ENCODE measurements at places on chromosomes 7 and 10. TPM values are rescaled to one million over a fixed set of nuclear protein-coding genes. Genes with fewer than 3 reads are reported as not detected.

- H3K27ac ChIP-seq, result no peak overlapping the region
- H3K4me1 ChIP-seq, result no peaks in the 10 kb centered on the region
- H3K36me3 ChIP-seq, result no peaks in the 10 kb centered on the region
- no peak for DNase-seq
- peaks cover 9% of the 10 kb centered on the region for H3K27me3 ChIP-seq
These were observed 54.7 kb upstream of the EBF3 start for GRCh38 chr10:130018730-130019185.

GRCh38 chr7:140153666-140154161 is 23.1 kb downstream of the KDM7A start:
- no peak for DNase-seq
- no peaks in the 10 kb centered on the region for H3K27me3 ChIP-seq
- H3K27ac ChIP-seq, result no peak overlapping the region
- peaks cover 41% of the 10 kb centered on the region for H3K4me1 ChIP-seq
- no peak overlapping the region for H3K4me3 ChIP-seq

RBP3 gene
- not detected for total RNA-seq

DNA sequence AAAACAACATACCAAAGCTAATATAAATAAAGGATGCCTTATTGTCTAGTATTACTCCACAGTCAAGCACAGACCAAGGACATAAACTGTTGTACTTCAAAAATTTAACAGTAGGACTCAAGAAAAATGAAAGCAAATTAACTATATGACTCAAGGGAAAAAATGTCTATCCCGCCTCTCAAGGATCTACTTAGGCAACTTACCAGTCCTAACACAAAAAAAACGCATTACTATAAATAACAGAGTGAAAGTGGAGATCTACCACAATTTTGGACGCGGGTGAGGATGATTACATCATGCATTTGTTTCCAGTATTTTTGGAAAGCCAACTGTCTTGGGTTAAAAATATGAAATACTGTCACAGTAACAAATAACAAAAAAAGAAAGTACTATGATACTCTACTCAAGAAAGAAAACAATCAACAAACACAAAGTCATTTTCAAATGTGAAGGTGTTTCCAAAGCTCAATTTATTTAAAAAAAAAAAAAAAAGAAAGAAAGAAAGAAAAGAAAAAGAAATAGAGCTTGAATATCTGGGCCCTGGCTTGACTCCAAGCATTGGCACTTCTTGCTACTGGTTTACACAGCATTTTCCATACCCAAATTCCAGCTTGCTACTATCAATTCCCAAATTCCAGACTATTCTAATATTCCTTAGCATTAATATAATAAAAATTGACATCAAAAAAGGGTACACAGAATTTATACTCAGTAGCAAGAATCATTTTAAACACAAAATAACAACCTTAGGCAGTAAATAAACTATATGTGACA is 99.4 kb downstream of the RSU1 start:
- no peaks in the 10 kb centered on the region for H3K4me1 ChIP-seq
- no peak overlapping the region for H3K27ac ChIP-seq
- peaks cover 14% of the 10 kb centered on the region for H3K36me3 ChIP-seq

GRCh38 chr10:34834274-34834673 is 19.2 kb upstream of the PARD3 start:
- DNase-seq, result no peak
- peaks cover 4% of the 10 kb centered on the region for H3K4me1 ChIP-seq
- H3K36me3 ChIP-seq, result no peaks in the 10 kb centered on the region
- no peak overlapping the region for H3K4me3 ChIP-seq
- no peaks in the 10 kb centered on the region for H3K27me3 ChIP-seq

DNA sequence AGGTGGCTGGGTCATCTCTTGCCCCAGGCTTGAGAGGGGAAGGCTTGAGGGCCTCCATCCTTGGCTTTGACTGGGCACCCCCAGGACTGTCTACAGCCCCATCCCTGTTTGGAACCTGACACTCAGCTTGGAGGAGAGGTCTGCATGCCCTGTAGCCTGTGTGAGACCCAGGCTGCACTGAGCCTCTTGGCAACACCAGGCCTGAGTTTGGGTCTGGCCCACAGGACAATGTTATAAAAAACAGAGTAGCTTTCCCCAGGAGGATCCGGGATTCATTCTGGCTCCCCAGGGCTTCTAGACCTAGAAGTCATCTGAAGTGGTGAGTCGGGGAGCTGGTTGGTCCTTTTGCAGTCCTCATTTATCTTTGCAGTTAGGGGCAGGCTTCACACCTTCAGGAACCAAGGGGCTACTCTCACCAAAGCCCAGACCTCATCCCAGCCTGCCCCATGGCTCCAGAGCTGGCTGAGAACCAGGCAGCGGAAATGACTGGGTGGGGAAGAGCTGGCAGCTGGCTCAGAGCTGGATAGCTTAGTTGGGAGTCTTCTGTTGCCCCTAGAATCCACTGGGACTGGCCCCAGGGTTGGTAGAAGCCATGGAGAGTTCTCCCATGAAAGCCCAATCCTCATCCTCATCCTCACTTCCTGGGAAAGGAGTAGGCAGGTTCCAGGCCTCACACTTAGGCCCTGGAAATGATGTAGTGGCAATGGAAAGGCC is 68.8 kb downstream of the ADCYAP1R1 start:
- H3K27me3 ChIP-seq, result peaks cover 42% of the 10 kb centered on the region
- H3K4me1 ChIP-seq, result no peaks in the 10 kb centered on the region

DNA sequence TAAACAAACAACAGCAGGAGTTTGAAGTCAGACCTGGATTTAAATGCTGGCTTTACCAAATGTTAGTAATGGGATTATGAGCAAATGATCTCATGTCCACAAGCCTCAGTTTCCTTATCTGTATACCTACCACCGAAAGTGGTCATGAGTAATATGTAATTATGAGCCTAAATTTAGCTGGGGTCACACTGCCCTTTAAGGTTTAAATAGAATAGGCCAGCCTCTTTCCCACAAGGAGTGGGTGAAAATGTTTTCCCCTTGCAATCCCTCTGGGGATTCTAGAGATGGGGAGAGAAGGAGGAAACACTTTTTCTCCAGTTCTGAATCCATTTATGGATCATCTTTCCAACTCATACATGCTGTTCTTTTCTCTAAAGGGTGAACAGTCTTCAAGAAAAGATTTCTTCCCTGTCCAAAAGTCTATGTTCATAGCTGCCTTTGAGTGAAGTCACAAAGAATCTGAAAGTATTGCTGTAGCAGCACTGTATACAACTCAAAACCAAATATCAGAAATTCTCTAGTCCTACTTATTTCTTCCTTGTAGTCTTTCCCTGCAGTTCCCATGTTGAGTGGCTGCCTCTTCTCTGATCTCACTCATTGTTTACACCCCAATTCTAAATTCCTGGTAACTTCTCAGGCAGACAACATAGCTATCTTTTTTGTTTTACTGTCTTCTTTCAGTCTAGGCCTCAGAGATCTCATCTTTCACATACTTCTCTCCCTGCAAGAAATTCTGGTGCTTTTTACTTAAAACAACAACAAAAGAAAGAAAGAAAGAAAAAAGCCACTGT is 7.4 kb upstream of the TSPAN12 start:
- peaks cover 7% of the 10 kb centered on the region for H3K4me1 ChIP-seq
- H3K36me3 ChIP-seq, result peaks cover 2% of the 10 kb centered on the region
- no peak overlapping the region for H3K27ac ChIP-seq
- no peak for DNase-seq
- H3K27me3 ChIP-seq, result peaks cover 68% of the 10 kb centered on the region

DNA sequence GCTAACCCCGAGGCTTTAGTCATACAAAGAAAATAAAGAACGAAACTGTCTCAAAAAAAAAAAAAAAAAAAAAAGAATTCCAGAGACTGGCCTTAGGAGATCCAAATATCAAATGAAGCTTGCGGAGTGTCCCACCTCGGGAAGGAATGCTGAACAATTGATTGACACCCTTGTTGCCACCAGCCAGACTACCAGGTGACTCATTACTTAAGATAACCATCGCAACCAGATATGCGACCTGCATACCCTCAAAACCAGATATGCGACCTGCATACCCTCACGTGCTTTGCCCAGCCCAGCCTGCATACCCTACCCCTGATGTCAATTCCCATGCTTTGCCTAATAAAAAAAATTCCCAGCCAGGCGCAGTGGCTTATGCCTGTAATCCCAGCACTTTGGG is 2.7 kb upstream of the PRKRIP1 start:
- no peak overlapping the region for H3K27ac ChIP-seq
- no peak overlapping the region for H3K4me3 ChIP-seq
- no peaks in the 10 kb centered on the region for H3K27me3 ChIP-seq
- peaks cover 19% of the 10 kb centered on the region for H3K4me1 ChIP-seq
- peaks cover 5% of the 10 kb centered on the region for H3K36me3 ChIP-seq

- H3K4me3 ChIP-seq, result peak overlapping the region; percentile 97
- peaks cover 59% of the 10 kb centered on the region for H3K4me1 ChIP-seq
- no peak for DNase-seq
- H3K36me3 ChIP-seq, result peaks cover 6% of the 10 kb centered on the region
- H3K27me3 ChIP-seq, result no peaks in the 10 kb centered on the region
These were observed 539 bp upstream of the MKLN1 start for GRCh38 chr7:131327049-131327625.

DNA sequence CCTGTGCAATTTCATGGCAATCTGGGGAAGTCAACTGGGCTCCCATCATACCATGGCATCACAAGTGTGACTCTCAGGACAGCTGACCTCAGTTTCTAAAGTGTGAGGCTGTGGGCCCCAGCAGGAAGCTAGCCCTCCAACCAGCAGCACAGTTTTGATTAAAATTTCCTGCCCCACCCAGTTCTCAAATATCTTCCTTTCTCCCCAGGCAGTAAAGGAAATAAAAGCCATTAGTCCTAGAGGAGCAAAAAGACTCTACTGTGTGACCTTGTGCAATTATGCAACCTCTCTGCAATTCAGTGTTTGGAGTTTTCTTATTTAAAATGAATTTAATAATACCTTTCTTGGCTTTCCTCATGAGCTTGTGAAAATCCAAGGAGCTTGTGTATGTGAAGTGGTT is 143.1 kb upstream of the CDCA7L start:
- no peak overlapping the region for H3K4me3 ChIP-seq
- DNase-seq, result no peak
- H3K27ac ChIP-seq, result no peak overlapping the region
- peaks cover 33% of the 10 kb centered on the region for H3K27me3 ChIP-seq
- H3K36me3 ChIP-seq, result peaks cover 2% of the 10 kb centered on the region

DNA sequence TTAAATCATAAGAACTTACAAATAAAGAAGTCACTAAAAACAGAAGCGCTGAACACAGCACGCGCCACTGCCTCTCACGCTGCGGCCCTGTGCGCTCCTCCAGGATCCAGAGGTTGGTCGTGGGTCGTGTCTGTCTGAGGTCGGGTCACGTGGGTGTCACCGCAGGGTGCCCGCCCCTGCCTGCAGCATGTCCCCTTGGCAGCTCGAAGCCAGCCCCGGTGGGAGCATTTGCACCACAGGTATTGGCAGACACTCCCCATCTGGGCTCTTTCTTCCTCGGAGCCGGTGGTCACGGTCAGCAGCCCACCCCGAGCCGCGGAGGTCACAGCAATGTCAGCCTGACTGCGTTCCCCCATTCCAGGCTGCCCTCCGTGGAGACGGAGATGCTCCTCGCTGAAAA is 88.6 kb downstream of the PDGFA start:
- H3K4me1 ChIP-seq, result peaks cover 2% of the 10 kb centered on the region
- no peak overlapping the region for H3K27ac ChIP-seq
- H3K36me3 ChIP-seq, result no peaks in the 10 kb centered on the region
- no peak overlapping the region for H3K4me3 ChIP-seq

DNA sequence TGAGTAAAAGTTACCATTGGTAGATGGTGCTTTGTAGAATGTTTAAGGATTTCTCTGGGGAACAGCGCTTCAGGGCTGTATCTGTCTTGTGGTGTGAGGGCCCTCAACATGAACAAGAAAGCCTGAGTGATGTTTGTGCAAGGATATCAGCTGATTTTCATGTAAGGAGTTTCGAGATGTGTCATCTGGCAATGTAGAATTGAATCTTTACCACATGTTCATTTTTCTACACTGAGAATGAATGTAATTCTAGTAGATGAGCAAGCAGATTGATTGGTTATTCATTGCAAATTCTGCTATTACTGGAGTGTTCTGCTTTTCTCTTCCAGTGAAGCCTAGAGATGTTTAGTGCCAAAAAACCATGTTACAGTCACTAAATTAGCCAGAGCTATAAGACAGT is 87.7 kb downstream of the ST7 start:
- H3K4me3 ChIP-seq, result no peak overlapping the region
- no peaks in the 10 kb centered on the region for H3K36me3 ChIP-seq
- H3K27me3 ChIP-seq, result no peaks in the 10 kb centered on the region
- no peak for DNase-seq

CDHR3 gene
- total RNA-seq, result 13.9 TPM

DNA sequence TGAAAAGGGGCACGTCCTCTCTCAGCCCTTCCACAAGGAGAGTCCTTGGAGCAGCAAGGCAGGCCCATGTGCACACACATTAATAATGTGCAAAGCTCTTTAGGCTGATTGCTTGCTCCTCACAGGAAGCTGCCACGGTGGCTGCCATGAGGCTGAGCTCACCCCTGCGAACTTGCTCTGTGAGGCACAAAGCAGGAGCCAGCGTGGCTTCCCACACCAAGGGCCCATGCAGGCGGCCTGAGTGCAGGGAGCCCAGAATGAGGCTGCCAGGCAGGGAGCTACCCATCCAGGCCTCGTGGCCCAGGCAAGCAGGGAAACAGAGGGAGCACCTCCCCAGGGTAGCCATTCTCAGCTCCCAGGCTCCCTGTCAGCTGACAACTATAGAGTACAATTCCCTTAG is 242.9 kb downstream of the GRID1 start:
- H3K27ac ChIP-seq, result no peak overlapping the region
- H3K36me3 ChIP-seq, result no peaks in the 10 kb centered on the region
- peaks cover 2% of the 10 kb centered on the region for H3K4me1 ChIP-seq
- peaks cover 25% of the 10 kb centered on the region for H3K27me3 ChIP-seq
- no peak for DNase-seq
- H3K4me3 ChIP-seq, result no peak overlapping the region

GRCh38 chr10:92814790-92815189 is 33.5 kb upstream of the EXOC6 start:
- no peak overlapping the region for H3K27ac ChIP-seq
- no peak for DNase-seq
- H3K4me3 ChIP-seq, result no peak overlapping the region
- H3K4me1 ChIP-seq, result no peaks in the 10 kb centered on the region
- peaks cover 4% of the 10 kb centered on the region for H3K27me3 ChIP-seq

DNA sequence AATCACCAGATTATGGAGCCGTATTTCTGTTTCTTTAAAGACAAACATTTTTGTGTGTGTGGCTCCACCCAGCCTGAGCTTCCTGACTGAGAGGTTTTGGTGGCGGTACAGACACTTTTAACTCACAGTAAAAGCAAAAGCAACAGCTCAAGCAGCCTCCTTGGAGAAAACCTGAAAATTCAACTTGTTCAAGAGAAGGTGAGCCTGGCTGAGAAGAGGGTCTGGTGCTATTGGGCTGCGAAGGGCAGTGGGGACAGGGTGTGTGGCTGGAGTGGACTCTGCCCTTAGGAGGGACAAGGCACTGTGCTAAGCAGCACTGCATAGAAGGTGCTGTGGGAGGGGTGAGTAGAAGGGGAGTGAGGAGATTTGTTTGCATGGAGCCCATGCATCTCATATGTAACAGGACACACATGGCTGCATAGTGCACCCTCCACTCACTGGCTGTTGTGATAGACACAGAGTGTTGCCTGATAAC is at the start of gene GIMAP7:
GIMAP7 (plus strand) TSS at position 125 of the 475 bp plus-strand sequence. CDS start 5,103 bp downstream, outside the sequence.
- peaks cover 38% of the 10 kb centered on the region for H3K4me1 ChIP-seq
- H3K4me3 ChIP-seq, result peak within 1 kb of the TSS; percentile 100
- H3K27me3 ChIP-seq, result no peaks in the 10 kb centered on the region
- peak within 1 kb of the TSS; percentile 94 for H3K27ac ChIP-seq

- no peak overlapping the region for H3K4me3 ChIP-seq
- no peaks in the 10 kb centered on the region for H3K4me1 ChIP-seq
- no peak for DNase-seq
- H3K27ac ChIP-seq, result no peak overlapping the region
These were observed 19.0 kb upstream of the C10orf71 start for GRCh38 chr10:49280001-49280408.

- peak overlapping the region; percentile 95 for H3K4me3 ChIP-seq
- peaks cover 31% of the 10 kb centered on the region for H3K4me1 ChIP-seq
- no peak for DNase-seq
- peaks cover 11% of the 10 kb centered on the region for H3K27me3 ChIP-seq
- H3K36me3 ChIP-seq, result peaks cover 4% of the 10 kb centered on the region
These were observed 1.3 kb downstream of the STK17A start for GRCh38 chr7:43584195-43584586.
